SW 1271 (cell line): ENCODE measurements at places on chromosomes 11 and 22.

GRCh38 chr11:93517041-93517440 is 26.1 kb downstream of the SMCO4 start:
- DNase-seq = no peak

- no peak for DNase-seq
These were observed 13.0 kb downstream of the TFIP11 start for GRCh38 chr22:26499188-26499703.

GRCh38 chr11:74171997-74172396 is 908 bp downstream of the PPME1 start:
- DNase-seq = no peak

- no peak for DNase-seq
These were observed 55.7 kb downstream of the RAB38 start for GRCh38 chr11:88119561-88119960.

GRCh38 chr11:44877571-44878497 is 72.8 kb downstream of the TP53I11 start:
- no peak for DNase-seq

GRCh38 chr11:120928627-120929026 is 95.3 kb upstream of the TBCEL start:
- no peak for DNase-seq

DNA sequence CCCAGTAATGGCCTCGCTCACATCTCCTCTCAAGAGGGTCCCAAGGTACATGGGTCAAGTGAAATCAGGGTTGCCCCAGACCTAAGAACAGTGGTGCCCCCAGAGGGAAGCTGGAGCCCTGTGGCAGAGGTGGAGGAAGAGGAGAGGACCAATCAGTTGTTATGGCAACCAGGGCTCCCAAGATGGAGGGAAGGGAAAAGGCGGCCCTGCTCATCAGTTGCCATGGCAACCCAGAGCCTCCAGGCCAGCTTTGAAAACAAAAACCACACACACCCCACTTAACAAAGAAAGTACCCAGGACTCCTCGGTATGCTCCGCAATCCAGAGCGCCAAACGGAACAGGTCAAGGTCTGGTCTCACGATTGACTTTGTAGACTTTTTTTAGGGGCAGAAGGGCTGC is 53.5 kb upstream of the SLC35C1 start:
- no peak for DNase-seq
